ENCODE measurements at places on chromosomes 11 and 22.

- no peak for DNase-seq
Observed at GRCh38 chr11:88420165-88420791, 82.7 kb upstream of the CTSC start.

- DNase-seq = no peak
Observed at GRCh38 chr11:114155116-114155515, 95.6 kb downstream of the ZBTB16 start.

DNA sequence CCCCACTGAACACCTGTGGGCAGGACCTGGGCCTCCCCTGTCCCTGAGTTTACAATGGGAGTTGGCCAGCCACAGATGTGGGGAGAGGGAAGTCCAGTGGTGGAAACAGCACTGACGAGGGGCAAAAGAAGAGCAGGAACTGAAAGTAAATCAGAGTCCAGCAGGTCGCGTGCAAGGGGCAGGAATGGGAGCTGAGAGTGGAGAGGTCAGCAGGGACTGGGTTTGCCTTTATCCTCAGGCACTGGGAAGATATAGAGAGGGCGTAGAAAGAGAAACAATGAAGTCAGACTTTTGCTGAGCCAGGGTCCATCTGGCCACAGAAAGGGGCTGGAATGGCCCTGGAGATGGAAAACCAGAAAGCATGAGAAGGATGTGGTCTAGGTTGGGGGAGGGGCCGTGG, 8.5 kb downstream of the P2RY6 start:
- DNase-seq = no peak

DNA sequence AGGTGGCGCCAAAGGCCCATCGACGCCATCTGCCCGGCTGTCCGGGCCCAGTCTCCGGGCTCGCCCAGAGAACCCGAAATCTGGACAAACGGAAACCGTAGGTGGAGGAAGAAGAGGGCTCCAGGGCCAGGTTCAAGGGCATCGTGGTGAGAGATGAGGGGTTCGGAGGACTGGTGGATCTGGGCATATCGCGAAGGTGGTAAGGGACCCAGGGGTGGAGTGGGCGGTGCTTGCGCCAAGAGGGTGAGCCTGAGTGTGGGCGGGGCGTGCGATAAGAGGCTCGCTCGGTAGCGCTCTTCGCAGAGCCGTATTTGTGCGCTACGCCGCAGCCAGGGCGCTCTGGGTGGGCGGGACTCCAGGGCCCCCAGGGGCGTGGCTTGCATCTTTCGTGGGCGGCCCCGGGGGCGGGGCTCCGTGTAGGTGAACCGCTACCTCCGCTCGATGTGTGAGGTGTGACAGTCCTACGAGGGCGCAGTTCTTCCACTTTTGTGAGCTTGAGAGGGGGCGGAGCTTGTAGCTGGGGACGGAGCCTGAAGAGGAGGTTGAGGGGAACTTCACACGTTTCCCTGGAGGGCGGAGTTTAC, 4.8 kb downstream of the CD248 start:
- peak; percentile 93 for DNase-seq

GRCh38 chr11:120254788-120255518, 15.0 kb downstream of the POU2F3 start:
- DNase-seq = no peak

DNA sequence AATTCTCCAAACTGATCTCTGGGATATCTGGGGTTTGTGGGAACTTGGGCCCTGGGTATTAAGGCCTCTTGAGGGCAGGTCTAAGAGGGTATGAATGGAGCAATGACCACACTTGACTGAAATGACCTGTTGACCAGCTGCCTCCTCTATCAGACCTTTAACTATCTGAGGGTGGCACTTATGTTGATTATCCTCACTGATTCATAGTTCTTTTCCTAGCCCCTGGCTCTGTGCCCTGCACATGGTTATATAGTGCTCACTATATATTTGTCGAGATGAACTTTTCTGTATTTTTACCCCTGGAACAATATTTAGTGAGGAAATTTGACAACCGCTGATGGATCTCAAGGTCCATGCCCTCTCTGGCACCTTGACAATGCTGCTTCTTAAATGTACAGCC, 305.5 kb upstream of the PLET1 start:
- no peak for DNase-seq

DNA sequence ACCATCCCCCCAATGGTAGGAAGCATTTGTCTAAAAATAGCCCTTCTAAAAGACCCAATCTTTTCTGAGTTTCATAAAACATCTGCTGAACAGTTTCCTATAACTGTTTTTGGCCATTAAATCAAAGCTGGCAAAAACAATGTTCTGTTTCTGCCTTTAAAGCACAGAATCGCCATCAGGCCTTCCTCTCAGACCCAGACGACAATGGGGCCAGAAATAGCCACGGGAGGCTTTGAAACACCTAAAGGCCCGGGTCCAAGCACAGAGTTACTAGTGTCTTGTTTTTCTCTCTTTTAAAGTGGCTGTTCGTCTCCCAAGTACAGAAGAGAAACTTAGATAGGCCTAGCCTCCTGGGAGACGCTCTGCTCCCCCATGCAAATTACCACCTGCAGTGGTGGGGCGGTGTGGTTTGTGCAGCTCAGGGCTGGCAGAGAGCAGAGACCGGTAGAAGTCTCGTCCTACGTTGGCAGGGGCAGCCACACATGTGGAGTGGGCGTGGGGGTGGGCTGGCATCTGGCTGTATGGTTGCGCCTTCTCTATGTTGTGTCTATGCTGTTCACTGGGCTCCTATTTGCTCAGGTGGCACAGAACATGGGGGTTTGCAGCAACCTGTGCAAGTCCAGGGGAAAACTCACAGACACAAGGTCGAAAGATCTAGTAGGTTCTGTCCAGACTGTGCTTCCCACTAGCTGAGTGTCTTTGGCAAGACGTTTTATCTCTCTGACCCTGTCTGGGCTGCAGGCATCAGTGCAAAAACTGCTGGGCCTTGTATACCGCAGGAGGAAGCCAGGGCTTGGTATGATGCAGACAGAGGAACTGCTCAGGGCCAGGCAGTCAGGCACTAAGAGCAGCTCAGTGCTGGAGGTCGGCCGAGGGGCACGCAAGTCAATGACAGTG, 23.6 kb upstream of the ETS1 start:
- no peak for DNase-seq

GRCh38 chr11:117717485-117718314, 79.3 kb downstream of the DSCAML1 start:
- DNase-seq = peak; percentile 70

DNA sequence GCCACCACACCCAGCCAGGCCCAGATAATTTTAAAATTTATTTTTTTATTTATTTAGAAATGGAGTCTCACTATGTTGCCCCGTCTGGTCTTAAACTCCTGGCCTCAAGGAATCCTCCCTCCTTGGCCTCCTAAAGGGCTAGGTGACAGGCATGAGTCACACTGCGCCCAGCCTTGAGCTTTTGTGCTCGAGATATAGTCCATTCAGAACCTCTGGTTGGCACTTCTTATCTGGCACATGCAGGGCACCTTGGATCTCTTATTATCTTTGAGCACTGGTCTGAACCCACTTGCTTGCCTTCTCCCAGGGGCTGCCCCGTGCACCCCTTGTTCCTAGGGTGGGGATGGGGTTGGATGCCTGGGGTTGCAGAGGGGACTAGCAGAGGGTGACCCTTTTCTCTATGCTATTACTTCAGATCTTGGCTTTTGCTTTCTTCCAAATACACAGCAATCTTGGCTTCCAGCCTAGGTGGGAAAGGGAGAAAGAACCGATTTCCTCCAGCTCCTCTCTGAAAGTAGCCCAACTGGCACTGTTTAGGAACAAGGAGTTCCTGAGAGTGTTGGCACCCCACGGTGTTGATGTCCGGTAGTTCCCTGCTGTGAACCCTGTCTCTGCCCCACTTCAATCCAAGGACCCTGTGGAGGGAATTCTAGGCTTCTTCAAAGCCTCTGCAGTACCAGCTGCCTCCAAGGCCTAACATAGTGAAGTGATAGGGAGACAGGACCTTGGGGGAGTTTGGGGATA, 1.3 kb upstream of the SLC3A2 start:
- no peak for DNase-seq

DNA sequence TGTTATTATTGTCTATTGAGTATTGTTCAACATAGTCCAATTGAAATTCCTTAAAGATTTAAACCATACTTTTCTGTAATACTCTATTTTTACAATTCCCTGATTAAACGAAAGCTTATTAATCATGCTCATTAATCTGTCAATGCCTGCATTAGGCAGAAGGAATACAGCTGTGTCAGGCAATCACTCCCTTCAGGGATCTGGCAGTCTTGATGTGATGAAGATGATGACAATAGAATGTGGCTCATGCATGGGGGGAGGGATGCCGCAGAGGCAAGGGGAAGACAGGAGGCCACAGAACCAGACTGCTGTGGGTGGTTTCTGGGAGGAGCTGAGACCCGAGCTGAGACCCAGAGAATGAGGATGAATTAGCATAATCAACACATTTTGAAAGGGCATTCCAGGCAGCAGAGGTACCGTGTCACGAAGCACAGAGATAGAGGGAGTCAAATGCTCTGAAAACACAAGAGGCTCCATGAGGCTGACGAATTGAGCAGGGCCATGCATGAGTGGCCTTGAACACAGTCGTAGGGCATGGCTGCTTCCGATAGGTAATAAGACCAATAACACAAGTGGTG, 1075.5 kb downstream of the OPCML start:
- DNase-seq = no peak
